ENCODE measurements at places on chromosomes 16 and 17.

DNA sequence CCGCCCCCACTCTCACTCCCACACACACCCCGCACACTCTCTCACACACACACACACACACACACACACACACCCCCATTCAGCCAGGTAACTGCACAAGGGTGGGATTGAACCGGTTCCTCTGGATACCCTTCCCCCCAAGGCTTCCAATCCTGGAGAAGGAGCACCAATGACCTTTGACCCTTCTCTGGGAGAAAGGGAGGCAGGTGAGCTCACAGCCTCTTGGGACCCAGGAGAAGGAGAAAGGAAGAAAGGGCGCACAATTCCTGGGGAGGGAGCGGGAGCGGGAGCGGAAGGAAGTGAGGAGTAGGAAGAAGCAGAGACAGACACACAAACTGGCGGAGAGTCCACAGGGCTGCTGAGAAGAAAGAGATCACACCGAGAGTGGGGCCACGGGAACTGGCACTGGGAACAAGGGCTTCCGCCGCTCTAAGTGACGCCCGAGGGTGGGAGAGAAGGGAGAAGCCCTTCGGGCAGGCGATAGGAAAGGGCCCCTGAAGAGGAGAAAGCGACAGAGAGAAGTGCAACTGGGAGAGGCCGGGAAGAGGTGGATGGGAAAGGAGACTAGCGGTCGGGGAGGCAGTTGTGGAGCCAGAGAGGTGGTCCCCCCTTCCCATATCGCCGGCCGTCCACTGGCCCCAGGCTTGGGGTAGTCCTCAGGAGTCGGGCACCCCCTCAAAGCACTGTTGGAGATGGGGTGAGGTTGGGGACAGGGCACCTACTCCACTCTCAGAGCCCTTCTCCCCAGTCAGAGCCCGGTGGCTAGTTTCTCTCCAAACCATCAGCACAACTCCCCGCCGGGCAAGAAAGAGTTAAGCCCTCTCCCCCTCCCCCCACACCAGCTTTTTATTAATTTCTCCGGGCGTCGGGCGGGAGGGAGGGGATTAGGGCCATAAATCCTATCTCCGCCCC, 1.3 kb downstream of the SAMD14 start:
- DNase-seq = no peak

DNA sequence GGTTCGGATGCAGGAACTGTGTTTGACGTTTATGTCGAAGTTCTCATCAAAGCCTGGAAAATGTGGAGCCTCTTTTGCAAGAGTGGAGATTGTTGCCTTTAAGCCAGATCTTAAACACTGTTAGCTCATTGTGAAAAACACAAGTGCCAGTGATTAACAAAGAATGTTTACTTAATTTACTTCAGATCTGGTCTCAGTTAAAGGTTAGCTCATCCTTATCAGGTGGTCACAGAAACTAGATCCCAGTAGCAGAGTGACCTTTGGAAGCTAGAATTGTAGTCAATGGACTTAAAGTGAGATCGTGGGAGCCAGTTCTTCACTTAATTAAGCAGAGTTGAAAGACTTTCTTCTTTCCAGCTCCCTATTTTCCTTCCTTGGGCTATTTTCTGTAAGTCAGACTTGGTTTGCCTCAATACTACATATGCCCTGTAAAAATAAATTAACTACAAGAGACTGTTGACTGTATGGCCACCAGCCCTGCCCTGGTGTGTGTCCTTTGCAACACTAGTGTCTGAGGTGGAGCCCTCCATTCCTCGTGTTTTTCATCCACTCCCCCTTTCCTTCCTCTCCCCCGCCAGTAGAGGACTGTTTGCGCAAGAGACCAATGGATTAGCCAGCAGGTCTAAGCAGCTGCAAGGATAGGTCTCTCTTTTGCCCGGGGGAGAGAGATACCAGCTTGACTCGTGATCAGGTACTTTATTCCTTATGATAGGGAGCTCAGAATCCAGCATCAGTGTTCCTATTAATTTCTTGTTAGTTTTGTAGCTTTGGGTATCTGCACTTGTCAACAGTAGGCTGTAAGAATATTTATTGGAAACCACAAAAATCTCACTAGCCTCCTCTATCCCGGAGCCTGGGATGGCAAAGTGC, 20.2 kb downstream of the FBXO39 start:
- DNase-seq = no peak

- DNase-seq = no peak
Observed at GRCh38 chr16:67545665-67546024, 16.7 kb upstream of the CTCF start.

- no peak for DNase-seq
Observed at GRCh38 chr17:21276264-21276588, 8.3 kb upstream of the MAP2K3 start.

DNA sequence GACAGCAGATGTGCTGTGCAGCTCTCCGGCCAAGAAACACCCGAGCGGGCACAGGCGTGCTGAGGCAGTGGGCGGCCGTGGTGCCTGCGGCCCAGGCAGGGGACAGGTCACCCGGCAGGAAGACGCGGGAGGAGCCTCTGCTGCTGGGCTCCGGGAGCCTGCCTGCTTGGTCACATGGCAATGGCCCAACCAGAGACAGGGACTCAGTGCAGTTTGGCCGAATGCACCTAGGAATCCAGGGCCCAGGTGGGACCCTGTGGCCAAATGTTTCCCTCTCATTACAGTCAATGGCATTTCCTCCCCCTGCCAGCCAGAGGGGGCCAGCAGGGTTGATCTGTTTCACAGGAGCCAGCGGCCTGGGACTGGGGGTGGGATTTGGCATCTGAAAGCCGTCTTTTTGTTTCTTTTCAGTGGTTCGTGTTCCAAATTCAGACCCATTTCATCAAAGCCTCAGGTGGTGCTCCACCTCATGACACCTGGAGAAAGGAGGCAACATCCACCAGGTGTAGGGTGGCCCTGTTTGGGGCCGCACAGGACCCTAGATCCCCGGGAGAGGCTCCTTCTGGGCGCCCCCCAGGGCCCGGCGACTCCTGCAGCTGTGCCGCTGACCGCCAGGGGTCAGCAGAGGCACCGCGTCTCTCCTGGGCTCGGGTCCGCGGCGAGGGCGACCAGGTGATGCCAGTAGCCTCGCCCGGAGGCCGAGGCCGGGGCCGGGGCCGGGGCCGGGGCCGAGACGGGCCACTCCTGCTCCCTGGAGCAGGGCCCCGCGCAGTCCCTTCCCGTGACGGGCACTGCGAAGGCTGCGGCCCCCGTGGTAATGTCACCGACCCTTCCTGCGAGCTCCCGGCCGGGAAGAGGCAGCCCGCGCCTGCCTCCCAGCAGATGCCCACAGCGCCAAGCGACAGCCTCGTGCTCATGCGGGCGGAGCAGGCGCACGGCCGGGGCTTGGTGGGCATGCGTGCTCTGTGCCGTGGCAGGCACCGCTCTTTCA, 118.5 kb downstream of the C16orf78 start:
- DNase-seq = no peak
